ENCODE measurements at places on chromosomes 7 and 10.

GRCh38 chr7:21542891-21543527 is at the start of gene DNAH11:
Gene DNAH11 (plus strand): TSS chr7:21543039. CDS start chr7:21543246, 207 bp downstream.
- no peak for DNase-seq

DNA sequence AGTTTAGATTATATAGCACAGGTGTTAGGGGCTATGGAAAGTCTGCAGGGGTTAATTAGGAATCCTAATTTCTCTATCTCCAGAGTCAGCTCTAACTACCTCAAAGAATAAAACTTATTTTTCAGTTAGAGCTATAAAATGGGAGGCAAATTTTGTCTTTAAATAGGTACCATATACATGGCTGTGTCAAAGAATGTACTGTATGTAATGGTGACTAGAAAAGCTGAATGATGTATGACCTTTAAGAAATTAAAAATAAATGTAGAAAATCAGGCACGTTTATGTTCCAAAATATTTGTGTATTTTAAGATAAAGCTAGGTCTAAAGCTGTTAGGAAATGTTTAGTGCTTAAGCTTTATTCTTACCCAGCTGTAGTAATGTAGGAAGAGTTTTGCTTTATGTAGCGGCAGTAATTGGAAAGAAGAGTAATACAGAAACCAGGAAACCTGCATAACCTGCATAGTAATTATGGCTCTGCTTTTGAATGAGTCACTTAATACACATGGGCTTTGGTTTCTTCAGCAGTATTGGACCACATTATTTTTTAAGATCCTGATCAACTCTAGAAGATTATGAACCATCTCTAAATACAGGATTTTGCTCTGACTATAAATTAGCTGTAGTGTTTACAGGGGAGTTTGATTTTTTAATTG is 85.0 kb downstream of the KMT2E start:
- DNase-seq, result no peak

- DNase-seq, result no peak
These were observed 331.4 kb downstream of the PTPRN2 start for GRCh38 chr7:158256091-158256816.

GRCh38 chr7:70421319-70421718 is 710.6 kb upstream of the GALNT17 start:
- no peak for DNase-seq

DNA sequence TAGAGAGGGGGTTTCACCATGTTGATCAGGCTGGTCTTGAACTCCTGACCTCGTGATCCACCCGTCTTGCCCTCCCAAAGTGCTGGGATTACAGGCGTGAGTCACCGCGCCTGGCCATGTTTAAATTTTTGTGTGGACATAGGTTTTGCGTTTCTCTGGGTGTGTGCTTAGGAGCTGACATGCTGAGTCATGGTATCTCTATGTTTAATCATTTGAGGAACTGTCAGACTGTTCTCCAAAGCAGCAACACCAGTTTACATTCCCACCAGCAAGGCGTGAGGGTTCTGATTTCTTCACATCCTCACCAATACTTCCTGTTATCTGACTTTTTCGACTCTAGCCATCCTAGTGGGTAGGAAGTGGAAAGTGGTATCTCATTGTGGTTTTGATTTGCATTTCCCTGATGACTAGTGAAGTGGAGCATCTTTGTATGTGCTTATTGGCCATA is 153.7 kb downstream of the DNAJB6 start:
- DNase-seq, result no peak

- DNase-seq, result no peak
These were observed 55.0 kb upstream of the DUSP5 start for GRCh38 chr10:110442746-110443145.

- no peak for DNase-seq
These were observed 336.8 kb downstream of the LRRTM3 start for GRCh38 chr10:67262675-67263074.

GRCh38 chr10:5965266-5965665 is 12.1 kb downstream of the IL15RA start:
- DNase-seq, result no peak

GRCh38 chr7:99221866-99222265 is 14.0 kb upstream of the KPNA7 start:
- no peak for DNase-seq

DNA sequence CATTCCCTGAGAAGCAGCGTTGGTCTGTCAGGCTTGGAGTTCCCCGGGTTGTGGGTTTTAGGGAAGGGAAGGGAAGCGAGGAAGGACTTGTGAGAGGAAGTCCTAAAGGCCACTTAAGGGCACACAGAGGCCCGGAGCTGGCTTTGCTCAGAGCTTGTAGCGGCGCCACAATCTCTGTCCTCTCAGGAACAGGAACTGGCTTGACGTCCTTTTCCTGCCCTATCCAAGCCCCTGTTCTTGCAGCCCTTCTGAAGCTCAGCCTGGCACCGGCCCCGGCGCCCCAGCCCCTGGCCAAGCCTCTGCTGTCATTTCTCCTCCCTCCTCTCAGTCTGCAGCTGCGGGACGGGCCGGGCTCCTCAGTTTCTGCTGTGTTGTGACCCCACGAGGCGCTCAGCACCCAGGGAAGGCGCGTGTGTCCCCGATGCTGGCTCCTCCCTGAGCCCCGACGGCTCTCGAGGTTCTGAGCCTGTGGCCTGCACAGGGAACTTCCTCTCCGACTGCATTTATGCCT is at the start of gene GIMAP8:
Gene GIMAP8, plus strand, starts transcription at position 140 of the 511 bp plus-strand sequence. CDS start 16,069 bp downstream, outside the sequence.
- DNase-seq, result no peak

- DNase-seq, result no peak
These were observed 12.7 kb downstream of the MYOF start for GRCh38 chr10:93469454-93469853.

DNA sequence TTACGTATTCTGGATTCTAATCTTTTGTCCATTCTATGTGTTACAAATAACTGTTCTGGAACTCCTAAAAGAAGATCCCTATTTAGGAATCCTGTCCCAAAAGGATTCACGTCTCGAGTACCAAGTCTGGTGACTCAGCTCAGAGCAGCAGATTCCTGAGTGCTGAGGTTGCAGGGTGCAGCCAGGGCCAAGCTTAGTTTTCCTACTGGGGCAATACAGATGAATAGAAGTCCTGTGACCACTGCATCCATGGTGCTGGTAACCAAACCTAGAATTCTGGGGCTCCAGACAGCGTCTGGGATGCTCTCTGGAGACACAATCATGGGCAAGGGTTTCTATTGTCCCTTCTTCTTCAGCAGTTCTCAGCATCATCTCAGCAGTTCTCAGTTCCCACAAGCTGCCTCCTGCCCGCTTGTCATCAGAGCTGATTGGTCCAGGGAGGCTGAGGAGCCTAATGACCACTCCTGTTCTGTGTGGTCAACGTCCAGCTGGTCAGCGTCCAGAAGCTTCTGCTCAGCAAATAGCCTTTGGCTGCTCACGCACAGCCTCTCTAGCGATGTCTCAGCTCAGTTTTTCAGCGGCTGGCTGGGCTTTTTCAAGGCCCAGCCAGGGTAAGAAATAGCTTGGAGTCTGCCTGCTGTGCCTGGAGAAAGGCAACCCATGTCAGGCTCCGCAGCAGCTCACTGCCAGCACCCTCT is 50.4 kb upstream of the C7orf33 start:
- DNase-seq, result no peak

DNA sequence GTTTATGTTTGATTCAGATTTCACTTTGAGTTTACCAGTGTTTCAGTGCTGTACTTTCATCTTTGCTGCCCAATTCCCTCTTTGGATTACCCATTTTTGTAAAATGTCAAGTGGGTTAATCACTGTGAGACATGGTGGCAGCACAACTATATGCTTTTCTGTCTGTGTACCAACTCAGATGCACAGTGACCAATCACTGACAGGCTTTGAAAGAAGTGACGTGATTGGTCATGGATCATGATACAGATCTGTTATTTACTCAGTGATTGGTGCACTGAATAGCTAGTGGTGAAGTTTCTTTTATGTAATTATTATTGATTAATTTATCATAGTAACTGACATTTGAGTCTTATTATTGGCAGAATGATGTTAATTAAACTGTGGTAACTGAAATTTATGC is 126.9 kb downstream of the SDK1 start:
- no peak for DNase-seq

- no peak for DNase-seq
These were observed 24.6 kb upstream of the INMT start for GRCh38 chr7:30727061-30727945.

DNA sequence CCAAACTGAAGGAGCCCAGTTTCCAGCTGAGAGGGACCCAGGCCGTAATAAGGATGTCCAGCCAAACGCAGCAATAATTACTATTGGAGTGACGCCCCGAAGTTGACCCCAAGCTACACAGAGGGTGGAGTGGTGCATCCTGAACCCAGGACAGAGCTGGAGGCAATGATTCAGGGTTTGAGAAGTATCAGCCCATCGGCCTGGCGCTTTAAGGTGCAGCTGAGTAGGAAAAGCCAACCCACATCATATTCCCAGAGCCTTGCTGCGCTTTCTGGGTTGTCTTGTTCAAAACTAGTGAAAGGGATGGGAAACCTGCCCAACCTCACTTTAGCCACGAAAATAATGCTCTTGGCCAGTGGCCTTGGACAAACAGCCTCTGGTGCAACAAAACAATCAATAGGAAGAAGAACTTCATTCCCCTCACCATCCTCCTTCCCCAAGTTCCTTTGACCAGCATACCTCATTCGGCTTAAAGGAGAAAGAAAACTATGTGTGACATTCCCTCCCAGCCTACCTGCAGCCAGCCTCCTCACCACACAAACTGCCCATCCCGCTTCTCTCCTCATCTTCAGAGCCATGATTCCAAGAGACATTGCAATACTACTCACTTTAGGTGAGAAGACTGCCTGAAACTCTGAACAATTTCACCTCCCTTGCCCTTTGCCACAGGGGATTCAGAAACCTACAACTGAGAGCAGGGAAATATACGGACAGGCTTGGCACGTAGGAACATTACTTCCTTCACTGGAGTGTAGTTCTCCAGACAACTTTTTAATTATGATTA is 217.2 kb upstream of the MKLN1 start:
- no peak for DNase-seq

GRCh38 chr7:50226669-50227068 is 77.8 kb upstream of the IKZF1 start:
- DNase-seq, result no peak

DNA sequence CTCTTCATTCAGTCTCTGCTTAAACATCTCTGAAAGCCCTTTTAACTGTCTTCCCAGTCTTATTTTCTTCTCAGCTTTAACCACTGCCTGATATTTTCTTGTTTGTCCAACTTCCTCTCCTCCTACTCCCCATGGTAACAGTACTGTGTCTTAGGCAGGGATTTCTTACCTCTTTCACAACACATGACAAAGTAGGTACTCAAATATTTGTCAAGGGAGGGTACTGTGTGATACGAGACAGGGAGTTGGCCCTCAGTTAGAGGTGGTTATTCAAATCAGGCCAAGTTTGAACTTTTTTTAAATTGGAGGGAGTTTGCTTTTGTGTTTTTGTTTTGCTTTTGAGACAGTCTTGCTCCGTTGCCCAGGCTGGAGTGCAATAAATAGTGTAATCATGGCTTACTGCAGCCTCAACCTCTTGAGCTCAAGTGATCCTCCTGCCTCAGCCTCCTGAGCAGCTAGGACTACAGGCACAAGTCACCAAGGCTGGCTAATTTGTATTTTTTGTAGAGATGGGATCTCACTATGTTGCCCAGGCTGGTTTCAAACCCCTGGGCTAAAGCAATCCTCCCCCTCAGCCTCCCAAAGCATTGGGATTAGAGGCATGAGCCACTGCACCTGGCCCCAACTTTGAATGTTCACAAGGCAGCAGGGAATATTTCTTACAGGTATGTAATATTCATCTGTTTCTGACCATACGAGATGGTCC is 2.5 kb upstream of the KPNA7 start:
- no peak for DNase-seq

GRCh38 chr10:118873091-118873737 is 118.4 kb upstream of the CACUL1 start:
- no peak for DNase-seq

DNA sequence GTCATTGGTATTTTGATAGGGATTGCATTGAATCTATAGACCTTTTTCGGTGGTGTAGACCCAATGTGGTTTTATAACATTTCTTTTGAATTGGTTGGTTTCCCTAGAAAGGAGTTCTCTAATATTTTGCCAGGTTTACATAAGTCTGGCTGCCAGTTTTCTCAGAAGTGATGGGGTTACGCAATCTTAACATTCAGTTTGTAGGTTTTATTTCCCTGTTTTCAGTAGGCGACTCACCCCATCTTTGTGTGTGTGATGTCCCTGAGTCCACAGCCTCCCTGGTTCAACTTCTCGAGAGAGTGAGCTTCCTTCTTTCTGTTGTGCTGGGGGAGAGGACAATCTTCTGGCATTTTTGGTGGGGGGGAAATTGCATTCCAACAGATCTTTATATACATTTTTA is 9.6 kb upstream of the KIF5B start:
- no peak for DNase-seq

GRCh38 chr10:95513941-95514392 is 47.2 kb downstream of the SORBS1 start:
- no peak for DNase-seq

DNA sequence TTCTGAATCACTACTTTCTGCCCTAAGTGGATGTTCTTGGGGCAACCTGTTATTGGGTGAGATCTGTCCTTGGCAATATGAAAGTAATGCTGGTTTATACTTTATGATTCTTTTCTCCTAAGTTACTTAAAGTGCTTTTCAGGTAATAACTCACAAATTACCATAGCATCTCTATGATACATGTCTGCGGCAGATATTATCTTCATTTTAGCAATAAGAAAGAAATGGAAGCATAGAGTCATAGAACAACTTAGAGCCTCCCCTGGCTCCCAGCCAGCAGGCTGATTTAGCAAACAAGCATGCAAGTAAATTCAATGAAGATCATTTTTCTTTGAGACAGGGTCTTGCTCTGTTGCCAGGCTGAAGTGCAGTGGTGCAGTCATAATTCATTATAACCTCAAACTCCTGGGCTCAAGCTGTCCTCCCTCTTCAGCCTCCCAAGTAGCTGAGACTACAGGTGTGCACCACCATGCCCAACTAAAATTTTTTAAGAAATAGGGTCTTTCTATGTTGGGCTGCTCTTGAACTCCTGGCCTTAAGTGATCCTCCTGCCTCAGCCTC is 38.1 kb upstream of the GRM8 start:
- DNase-seq, result no peak

GRCh38 chr7:38127216-38128207 is 50.5 kb upstream of the STARD3NL start:
- DNase-seq, result no peak

DNA sequence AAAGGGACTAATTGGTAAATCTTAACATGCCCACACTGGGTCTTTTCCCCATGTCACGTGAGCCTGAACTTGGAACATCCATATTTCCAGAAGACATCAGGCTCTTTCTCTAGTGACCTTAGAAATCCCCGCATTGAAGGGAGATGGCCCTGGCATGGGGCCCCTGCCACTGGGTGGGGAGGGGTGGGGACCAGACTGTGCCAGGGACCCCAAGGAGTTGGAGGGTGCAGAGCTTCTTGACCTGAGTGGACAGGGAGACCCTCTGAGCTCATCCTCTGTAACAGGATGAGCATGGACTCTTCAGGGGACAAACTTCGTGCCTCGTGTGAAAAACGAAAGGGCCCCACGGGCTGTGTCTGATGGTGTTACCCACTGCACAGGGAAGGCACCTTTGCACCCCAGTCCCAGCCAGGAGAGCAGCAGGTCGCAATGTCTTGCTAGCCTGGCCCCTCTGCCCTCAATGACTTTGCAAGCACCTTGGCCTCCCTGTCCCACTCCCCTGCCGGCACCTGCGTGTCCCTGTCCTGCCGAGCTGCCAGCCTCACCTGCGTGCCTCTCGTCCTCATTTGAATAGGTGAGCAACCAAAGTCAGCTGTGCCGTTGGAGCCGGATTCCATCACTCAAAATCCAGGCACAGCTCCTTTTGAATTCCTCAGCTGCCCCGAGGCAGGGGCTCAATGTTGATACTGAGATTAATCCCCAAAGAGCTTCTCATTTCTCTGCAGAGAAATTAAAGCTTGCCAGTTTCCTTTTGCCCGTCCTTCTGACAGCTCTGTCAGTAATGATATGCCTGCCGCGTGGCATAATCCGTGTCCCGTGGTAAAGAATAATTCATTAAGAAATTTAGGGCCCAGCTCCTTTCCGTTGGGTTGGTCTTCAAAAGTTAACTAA is 234.9 kb downstream of the EBF3 start:
- DNase-seq, result no peak
